Spleen (tissue), 13 donors: ENCODE measurements at places on chromosomes 2 and 18.

DNA sequence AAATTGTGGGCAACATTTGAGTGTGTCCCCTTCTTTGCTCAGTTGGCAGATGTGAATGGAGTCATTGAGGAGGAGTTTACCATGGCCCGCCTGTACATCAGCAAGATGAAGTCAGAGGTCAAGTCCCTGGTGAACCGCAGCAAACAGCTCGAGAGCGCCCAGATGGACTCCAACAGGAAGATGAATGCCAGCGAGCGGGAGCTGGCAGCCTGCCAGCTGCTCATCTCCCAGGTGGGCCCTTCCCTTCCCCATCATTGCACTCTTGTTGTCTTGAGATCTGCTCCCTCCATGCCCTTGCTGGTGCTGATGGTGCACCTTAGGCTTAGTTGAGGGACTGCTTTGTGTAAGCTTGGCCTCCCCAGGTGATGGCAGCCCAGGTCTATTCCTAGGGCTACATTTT lies 47.5 kb upstream of the LYPD6B start:
- no peak for DNase-seq

- DNase-seq = no peak
These were observed 7.4 kb upstream of the B3GNT7 start for GRCh38 chr2:231387904-231388724.

DNA sequence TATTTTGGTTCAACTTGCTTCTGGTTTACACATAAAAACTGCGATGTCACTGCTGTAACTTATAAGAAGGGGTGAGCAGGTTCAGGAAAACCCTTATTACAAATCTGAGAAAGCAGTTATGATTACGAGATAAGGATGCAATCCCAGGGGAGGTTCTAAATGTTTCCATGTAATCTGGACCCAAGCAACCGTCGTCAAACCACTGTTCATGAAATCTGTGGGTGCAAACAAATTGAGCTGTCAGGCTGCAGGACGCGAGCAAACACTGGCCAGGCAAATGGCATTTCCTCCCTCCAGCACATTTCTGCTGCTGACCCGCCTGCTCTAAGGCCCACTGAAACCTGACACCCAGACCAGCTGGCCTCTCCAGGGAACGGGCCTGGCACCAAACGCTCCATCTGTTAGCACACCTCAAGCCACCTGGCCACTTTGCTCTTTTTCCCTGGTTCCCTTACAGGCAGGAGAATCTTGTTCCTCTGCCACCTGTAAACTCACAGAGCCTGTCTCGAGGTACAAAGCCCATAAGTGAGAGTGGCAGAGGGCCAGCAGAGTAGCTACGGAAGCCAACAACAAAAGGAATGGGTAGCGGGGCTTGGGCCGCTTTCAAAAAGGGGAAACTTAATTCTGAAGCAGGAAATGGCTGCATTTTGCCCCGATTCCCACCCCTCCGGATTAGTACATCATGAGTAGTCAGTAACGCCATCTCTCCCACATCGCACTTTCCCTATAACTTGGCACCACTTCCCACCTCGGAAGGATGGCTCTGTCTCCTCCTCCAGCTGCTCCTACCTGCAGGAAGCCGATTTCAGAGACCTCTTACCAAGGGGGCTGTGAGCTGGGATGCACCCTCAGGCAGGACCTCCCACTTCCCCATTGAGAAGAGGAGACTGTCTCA lies 26.5 kb downstream of the CRACDL start:
- DNase-seq = peak; percentile 70

GRCh38 chr18:39571511-39571910 lies 2005.9 kb upstream of the CELF4 start:
- DNase-seq = no peak

GRCh38 chr2:55415300-55415699 lies 4.4 kb downstream of the CCDC88A start:
- DNase-seq = no peak

- no peak for DNase-seq
These were observed 509.0 kb downstream of the BCL11A start for GRCh38 chr2:60044484-60044883.

DNA sequence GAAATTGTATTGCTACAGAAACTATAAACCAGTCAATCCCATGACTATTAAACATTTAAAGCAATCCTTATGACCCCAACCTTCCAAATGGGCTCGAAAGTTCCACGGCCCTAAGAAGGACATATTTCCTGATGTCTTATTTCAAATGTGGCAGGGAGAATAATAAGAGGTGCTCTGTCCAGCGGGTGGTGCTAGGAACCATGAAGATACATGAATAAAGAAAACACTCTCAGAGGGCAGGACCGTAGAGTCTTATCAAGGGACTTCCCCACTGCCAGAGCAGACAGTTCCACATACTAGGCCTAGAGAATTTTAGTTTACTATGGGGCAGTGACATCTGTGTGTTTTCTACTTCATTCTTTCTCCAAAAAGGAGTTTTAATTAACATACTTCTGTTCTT lies 187.1 kb upstream of the PIK3C3 start:
- DNase-seq = no peak

GRCh38 chr2:240635121-240635997 lies 10.1 kb downstream of the GPR35 start:
- peak; percentile 32 for DNase-seq

DNA sequence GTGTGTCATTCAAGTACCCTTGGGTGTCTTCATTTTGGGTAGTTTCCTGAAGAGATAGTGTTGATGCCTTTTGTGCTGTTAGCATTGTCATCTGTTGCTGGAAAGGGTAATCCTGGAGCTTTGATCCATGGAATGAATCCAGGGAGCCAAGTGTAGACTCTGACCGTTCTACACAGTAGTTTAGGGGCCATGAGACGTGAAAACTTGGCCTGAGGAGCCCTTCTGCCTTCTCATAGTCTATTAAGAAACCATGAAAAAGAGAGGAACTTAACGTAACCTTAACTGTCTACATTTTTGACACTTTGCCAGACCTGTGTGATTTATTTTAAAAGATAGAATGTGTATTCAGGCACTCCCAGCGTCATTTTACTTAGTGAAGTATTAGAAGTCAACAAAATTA lies 194.0 kb downstream of the BABAM2 start:
- DNase-seq = no peak

DNA sequence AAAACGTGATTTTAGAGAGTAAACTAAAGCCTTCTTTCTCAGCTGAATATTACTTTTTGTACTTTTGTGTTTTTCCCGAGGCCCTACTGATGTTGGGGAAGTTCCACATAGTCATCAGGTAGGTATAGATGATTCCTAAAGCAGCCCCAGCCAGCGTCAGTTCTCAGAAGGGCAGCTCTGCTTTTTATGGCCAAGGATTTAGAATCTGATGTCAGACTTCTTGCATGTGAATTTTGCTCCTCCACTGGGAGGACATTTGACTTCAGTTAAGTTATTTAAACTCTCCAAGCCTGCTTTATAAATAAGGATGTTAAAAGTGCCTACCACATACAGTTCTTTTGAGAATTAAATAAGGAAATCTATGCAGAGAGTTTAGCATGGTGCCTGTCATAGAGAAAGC lies 130.8 kb downstream of the NCKAP5 start:
- DNase-seq = no peak

GRCh38 chr2:206979365-206979764 lies 40.0 kb downstream of the CPO start:
- no peak for DNase-seq

DNA sequence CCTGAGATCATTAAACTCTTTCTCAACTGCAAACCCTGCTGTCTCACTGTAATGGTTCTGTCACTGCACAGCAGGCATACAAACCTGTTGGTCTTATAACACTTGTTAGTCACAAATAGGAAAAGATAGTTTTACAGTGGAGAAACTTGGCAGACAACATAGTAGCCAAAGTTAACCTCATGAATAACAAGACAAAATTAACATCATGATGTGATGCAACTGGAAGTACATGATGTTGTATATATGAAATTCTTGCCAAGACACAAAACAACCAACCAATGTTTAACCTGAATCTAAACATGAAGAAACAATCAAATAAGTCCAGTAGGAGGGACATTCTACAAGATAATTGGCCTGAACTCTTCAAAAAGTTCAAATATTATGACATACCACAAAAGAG lies 189.3 kb downstream of the RNF152 start:
- DNase-seq = no peak

- peak; percentile 86 for DNase-seq
These were observed 3.3 kb upstream of the HJURP start for GRCh38 chr2:233857511-233858141.

DNA sequence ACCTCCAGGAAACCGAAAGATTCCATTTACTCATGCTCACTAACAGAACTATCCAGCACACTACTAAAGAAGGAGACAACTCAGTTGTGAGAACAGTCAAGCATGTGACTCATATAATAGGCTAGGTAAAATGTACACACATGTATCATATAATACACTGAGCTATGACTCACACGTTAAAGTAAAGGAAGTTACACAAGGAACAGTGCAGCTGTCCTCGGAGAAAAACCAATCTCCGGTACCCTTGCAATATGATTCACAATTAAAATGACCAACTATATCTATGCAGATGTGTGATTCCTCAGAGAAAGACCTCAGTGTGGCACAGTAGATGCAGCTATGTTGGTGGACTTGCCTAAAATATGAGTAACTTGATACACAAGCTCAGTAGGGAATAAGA lies 76.5 kb downstream of the STRN start:
- DNase-seq = no peak

DNA sequence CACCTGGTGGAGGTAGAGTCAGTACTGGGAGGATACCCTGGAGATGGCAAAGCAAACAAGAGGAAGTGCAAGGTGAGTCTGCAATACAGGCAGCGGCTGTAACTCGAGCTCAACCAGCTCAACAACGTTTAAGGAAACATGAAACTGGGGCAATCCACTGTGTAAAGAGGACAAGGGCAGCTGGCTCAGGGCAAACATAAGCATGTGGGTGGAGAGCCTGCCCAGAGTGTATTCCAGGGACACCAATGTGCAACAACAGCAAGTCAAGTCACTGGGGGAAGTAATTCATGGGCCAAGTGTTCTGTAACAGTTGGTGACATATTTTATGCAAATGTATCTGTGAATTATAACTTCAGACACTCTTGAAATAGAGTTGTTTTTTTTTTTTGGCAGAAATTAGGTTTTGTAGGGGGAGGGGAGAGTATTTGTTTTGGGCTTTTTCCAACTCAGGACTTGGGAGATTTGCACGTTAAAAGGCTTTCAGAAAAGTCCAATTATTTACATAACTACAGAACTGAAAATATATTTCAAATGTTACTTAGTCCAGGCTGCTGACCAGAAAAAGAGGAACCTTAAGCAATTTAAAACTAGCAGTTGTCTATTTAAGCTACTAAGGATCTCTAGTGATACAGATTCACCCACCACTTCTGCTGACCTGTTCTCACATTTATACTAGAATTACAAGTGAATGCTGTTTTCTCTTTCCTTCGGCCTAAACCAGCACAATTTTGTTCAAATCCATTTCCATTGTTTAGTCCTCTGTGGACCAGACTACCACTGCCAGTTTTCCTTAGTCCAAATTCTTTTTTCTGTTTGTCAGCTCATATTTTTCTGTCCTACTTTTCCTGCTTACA lies 18.6 kb downstream of the NRXN1 start:
- DNase-seq = no peak

DNA sequence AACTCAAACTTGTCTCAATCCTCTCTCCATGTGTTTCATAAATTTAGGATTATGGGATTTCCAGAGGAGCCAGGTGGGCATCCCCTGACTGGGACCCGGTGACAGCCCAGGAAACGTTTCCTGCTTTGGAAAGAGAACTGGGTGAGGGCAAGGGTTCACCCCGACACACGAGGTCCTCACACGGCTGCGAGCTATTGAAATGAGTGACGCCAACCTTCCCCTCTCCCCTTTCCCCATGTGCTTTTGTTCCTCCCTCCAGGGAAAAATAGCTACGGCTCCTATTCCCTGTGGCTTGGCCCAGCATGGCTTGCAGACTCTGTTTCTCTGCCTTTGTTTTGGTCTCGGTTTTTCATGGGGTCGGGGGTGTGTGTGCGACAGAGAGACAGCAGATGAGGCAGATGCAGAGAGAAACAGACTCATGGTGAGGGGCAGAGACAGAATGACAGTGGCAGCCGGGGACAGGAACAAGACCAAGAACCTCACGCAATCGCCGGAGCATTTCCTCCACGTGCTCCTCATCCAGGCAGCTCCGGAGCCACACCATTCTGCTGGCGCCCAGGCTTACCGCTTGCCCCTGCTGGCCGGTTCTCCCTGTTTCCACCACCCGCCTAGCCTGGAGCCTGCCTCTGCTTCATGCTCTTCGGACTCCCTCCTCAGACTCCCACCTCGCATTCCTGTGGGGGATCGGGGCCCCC lies 238.5 kb downstream of the DYSF start:
- peak; percentile 71 for DNase-seq

DNA sequence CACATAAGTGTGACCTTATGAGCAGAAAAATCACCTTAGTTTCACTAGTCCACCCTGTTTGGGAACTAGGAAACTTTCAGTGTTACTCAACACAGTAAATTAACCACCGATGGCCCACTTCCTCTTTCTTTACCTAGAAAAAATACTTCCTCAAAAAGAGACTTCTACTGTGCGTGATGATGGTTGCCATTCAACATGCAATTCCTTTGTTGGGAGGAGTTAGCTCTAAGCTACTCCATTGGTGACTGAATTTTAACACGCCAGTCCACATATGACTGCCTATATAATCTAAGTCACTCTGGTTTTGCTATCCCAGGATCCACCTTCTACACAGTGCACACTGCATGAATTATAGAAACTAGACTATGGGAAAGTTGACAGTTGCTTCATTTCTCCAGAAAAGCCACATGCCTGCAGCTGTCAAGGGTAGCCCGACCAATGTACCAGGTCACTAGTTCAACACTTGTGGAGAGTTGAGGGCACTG lies 47.8 kb upstream of the REG3G start:
- DNase-seq = no peak

DNA sequence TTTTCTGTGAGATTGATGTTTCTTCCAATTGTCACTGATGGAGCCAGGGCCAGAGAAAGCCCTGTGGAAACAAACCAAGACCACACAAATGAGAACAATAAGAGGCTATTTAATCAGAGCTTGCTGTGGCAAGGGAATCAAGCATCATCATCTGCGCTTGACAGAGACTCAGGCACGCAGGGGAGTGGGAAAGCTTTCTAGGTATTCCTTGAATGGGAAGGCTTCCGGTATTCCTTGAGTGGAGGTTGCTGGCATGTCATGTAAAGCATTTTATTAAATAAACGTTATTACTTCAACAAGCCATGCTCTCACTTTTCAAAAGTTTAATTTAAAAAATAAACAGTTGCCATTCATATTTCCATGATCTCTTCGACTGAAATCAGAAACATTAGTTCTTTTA lies 194.6 kb upstream of the SYT4 start:
- DNase-seq = no peak

GRCh38 chr2:201931475-201931874 lies 102.2 kb upstream of the FZD7 start:
- no peak for DNase-seq

DNA sequence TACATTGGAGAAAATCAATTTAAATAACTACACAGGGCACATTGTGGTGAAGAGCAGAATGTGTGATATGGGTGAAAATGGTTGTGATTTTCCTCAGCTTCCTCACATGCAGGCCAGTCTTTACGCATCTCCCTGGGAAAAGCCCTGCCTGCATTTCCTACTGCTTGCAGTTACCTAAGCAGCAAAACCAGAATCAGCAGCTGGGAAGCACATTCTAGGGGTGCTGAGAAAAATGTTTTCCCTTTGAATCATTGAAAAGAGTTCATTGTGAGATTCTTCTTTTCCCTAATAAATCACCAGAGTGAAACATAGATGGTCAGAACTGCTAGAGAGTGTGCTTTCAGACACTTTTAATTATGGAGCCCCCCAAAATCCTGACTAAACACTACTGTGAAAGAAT lies 656.0 kb downstream of the TDRD15 start:
- DNase-seq = no peak
